ENCODE measurements at places on chromosomes 4 and X.

DNA sequence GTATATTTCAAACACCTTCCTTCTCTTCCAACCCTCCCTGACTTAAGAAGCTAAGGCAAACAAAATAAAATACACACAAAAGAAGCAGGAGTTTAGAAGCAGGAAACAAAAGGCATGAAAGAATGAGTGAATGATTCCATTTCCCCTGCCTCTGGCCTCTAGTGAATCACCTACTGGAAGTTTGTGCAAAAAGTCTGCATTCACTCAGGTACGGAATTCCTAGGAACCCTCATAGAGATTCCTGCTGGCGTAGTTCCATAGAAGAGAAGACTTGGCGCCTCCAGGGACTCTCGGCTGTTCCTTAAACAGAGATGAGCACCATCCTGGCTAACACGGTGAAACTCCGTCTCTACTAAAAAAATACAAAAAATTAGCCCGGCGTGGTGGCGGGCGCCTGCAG is 125.9 kb upstream of the TBL1X start:
- DNase-seq, result no peak

- no peak for DNase-seq
Measured at GRCh38 chrX:113892401-113892800, 691.5 kb upstream of the HTR2C start.

- DNase-seq, result no peak
Measured at GRCh38 chr4:75180790-75181776, 248.2 kb downstream of the PARM1 start.

GRCh38 chr4:168879188-168879587 is 130.9 kb downstream of the CBR4 start:
- DNase-seq, result no peak

DNA sequence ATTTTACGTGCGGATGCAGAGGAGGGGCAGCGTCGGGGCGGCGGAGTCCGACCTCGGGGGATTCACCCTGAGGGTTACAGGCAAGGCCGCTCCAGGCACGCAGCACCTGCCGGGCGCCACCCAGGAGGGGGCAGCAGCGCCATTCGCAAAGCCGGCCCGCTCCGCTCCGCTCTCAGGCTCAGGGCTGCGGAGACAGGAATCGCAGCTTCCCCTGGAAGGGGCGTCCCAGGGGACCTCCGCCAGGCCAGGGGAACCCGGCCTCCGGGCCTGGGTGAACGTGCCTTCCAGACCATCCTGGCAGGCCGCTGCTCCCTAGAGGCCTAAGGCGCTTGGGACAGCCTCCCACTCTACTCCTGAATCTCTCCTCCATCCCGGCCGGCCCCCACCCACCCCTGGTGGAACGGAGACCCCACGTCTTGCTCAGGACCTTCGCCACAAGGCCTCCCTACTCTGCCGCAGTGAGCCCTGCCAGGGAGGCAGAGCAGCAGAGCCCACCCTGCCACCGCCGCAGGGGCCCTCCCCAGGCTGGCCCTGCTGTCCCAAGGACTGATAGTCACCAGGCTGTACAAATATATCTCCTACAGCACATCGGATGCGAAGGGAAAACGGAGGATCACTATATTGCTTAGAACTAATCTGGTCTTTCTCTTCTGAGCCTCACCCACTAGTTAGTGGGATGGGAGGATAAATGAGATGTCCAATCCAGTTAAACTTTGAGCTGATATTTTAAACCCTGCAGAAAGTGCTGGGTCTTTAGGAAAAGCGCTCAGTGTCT is 115.0 kb downstream of the SMIM20 start:
- DNase-seq, result no peak

GRCh38 chr4:138451276-138451663 is 209.1 kb upstream of the SLC7A11 start:
- DNase-seq, result no peak

GRCh38 chrX:154036513-154036912 is 16.8 kb upstream of the IRAK1 start:
- DNase-seq, result no peak

DNA sequence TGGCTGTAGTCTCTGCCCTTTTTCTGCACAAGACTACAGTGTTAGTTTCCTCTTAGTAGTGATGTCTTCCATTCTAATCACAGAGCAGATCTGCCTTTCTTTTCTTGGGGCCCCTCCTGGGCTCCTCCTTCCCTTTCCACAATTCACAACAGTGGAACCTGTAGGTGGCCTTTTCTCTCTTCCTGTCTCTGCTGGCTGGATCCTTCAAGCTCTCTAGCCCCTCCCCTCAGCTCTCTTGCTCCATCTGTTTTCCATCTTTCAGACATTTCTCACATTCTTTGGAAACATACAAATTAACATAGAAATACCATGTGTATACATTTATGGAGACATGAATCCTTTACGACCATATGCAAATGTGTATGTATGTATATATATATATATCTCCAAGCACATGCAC is 304 bp upstream of the SPIN2A start:
- DNase-seq, result no peak

DNA sequence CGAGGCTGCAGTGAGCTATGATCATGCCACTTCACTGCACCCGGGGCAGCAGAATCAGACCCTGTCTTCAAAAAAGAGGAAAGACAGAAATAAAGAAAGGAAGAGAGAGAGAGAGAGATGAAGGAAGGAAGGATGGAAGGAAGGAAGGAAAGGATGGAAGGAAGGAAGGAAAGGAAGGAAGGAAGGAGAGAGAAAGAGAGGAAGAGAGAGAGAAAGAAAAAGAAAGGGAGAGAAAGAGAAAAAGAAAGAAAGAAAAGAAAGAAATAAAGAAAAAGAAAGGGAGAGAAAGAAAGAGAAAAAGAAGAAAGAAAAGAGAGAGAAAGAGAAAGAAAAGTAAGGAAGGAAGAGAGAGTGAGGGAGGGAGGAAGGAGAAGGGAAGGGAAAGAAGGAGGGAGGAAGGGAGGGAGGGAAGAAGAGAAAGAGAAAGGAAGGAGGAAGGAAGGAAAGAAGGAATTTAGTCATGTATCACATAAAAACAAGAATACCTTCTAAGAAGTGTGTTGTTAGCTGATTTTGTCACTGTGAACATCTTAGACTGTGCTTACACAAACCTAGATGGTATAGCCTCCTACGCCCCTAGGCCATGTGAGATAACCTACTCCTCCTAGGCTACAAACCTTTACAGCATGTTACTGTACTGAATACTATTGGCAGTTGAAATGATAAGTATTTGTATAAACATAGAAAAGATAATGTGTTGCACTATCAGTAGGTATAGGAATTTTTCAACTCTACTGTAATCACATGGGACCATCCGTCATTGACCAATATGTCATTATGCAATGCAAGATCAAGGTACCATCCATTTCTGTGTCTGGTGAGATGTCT is 17.4 kb upstream of the AFF1 start:
- no peak for DNase-seq

DNA sequence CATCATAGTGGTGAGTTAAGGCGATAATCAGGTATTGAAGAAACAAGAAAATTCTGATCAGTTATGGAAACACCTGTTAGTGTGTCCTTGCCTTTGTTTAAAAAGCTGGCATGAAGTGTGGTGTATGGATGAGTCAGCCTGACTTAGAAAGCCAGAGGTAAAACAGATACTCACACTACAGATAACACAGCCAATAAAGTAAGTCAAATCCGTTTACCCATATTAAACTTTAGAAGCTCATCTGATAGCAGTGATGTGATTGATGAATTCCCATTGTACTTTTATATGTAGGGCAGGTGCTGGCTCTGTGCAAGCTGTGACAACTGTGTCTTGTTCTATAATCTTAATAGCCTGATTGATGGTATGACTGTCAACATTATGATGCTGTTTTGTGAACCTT is 1392.7 kb upstream of the IGFBP7 start:
- no peak for DNase-seq

- DNase-seq, result no peak
Measured at GRCh38 chrX:92230628-92231027, 451.5 kb downstream of the PCDH11X start.

DNA sequence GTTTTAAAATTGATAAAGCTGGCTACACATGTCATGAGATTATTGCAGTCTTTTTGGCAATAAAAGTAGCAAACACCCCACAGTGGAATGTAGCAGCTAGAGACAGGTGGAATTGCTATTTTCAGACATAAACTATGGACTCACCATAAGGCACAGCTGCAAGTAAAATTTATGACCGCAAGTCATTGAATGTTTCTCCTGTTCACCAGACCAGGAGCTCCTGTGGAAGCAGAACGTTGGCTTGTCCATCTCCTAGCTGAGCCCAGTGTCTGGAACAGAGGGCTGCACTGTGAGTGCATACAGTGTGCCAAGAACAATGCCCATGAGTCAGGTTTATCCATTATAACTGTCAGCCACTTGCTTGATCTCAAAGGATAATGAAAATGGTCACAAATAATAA is 538.2 kb downstream of the INPP4B start:
- DNase-seq, result no peak

GRCh38 chr4:55380576-55380975 is 15.2 kb upstream of the TMEM165 start:
- DNase-seq, result no peak

- peak; percentile 57 for DNase-seq
Measured at GRCh38 chrX:40867352-40867751, 132.0 kb upstream of the MED14 start.

GRCh38 chr4:174681723-174682300 is 147.2 kb downstream of the GLRA3 start:
- DNase-seq, result peak; percentile 48

DNA sequence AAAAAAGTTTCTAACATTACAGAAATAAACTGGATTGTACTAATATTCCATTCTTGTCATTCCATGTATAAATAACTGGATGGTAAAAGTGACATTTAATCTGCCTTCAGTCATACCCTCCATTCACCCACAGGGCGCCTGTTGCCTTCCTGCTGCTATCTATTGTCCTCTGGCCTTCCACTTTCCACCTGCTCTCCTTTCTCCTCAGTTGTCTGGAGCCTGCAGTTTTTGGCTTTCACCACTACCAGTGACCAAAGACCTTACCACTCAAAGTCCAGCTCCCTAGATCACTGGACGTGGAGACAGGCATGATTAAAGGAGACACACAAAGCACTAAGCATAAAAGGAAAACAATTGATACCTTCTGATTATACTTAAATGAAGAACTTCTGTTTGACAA is 46.2 kb upstream of the NHS start:
- no peak for DNase-seq

- no peak for DNase-seq
Measured at GRCh38 chr4:119731146-119731742, 102.6 kb upstream of the PDE5A start.

DNA sequence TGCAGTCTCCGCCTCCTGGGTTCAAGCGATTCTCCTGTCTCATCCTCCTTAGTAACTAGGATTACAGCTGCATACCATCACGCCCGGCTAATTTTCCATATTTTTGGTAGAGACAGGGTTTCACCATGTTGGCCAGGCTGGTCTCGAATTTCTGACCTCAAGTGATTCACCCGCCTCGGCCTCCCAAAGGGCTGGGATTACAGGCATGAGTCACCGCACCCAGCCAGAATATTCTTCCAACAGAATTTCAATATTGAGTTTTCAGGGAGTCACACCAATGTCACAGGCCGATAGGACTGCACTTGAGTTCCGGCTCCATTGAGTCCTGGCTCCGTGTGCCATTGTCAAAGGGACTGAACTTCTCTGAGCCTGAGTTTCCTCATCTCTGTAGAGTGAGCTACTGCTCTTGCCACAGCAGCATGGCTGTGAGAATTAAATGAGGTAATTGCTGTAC is 82.9 kb downstream of the CLCN4 start:
- DNase-seq, result no peak

DNA sequence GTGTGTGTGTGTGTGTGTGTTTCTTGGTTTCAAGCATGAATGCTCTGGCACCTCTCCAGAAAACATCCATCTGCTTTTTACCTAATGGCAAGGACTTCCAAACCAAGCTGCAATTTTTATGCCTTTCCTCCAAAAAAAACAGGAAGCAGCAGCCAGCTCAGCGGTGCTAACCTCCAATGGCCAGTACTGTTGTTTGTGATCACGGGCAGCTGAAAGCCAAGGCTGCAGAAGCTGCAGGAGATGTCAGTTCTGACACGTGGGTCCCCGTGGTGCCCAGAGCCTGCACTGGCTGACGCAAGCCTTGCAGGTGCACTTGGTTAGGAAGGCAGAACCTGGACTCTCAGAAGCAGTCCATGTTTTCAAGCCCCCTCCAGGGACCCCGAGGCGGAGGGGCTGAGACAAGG is 313.6 kb upstream of the DDX53 start:
- DNase-seq, result no peak

- peak; percentile 82 for DNase-seq
Measured at GRCh38 chrX:132594129-132594528, 105.3 kb upstream of the MBNL3 start.

DNA sequence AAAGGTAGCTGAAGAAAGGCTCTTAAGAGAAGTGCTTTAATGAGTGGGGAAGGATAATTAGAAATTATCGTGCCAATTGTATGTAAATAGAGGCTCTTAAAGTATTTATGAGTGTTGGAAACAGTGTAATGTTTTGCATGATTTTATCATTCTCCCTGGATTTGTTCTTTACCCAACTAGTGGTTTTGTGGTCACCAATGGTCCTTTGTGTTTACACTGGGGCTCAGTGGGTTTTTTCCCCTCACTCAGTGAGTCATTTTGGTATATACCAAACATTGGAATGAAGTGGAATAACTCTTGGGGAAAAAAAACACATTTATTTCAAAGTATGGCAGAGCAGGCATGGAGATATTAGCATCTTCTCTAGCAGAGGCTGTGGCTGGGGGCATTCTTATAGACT is 20.8 kb upstream of the LGI2 start:
- no peak for DNase-seq

DNA sequence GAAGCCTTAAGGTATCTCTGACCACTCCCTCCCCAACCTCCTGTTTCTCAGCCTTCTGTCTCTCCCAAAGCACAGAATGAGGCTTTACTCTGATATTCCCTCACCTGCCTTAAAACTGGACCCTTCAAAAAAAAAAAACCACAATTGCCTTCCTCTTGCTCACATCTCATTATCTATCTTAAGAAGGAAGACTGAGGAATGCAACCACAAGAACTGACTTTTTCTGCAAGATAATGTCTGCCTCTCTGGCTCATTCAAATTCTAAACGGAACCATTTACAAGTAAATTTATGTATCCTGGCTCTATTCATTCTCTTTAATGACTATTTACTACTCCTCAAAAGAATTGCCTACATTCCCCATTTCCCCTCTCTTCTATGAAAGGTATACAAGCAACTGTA is 545.5 kb upstream of the HTR2C start:
- no peak for DNase-seq

DNA sequence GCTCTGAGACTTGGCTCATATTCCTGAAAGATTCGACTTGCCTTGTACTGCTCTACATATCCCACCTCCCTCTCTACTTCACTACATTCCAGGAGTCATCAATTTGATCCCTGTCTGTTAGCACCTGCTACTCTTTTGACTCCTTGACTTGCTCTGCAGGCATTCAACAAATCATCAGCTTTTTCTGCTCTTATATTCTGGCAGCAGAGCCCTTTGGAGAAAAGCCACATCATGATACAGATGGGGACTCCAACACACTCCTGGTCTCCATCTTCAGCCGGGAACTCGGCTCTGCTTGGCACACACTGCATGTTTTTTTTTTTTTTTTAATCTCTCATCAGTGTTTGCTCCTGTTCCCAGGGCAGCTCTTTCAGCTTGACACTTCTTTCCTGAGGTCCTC is 293.2 kb upstream of the LCORL start:
- DNase-seq, result no peak

GRCh38 chr4:157702831-157703230 is 470.0 kb downstream of the GASK1B start:
- no peak for DNase-seq

Measured in RKO (cell line).